Adipocyte (in vitro differentiated cells): ENCODE measurements at places on chromosomes 2 and 18.

DNA sequence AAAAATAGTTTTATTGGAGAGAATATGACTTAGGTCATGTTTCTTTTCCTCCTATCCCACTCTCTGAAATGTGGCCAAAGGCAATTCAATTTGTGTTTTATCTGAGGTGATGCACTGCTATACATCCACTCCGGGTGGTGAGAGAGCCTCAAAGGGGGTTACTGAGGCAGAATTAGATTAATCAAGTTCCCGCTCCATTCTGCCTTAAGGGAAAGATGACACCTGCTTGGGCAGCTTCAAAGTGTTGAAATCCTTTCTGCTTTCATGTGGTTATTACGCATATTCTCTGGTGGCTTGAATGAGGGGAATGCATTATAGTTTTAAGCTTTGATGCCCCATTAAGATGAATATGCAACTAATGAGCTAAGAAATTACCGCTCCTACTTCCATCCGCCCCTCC is 213.0 kb upstream of the TMEFF2 start:
- DNase-seq = no peak

DNA sequence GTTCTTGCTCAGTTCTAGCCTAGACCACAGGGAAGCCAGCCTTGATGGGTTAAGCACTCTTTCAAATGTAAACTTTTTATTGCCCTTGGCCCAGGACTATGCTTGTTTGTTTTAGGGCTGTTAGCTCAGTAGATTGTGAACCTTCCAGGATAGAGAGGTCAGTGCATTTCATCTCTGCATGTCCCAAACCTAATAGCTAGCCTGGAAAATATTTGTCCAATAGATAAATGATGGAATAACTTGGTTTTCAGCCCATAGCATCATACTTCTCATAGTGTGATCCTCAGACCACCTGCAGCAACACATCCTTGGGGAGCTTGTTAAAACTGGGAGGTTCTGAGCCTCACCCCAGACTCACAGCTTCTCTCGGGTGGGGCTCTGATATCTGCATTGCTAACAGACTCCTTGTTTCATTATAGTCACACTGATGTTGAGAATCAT is 59.8 kb downstream of the TRIB2 start:
- no peak for DNase-seq

GRCh38 chr2:68734688-68735525 is at the start of gene ARHGAP25:
Gene ARHGAP25 (plus strand): TSS chr2:68734811. CDS start chr2:68735200, 389 bp downstream.
- no peak for DNase-seq

DNA sequence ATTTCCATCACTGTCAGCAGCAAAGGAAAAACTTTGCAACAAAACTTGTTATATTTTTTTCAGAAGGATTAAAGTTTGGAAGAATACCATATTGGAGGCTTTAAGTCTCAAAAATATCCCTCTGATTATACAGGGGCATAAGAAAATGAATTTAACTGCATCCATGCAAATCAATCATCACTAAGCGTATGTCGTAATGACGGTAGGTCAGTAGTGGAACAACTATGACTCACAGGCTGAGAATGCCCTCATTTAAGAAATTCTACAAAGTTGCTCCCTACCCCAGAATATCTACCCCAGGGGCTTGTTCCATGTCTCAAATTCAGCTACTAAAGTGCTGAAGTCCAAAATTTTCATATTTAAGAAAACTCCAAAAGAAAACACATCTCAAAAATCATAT is 12.5 kb upstream of the NAB1 start:
- peak; percentile 83 for DNase-seq

DNA sequence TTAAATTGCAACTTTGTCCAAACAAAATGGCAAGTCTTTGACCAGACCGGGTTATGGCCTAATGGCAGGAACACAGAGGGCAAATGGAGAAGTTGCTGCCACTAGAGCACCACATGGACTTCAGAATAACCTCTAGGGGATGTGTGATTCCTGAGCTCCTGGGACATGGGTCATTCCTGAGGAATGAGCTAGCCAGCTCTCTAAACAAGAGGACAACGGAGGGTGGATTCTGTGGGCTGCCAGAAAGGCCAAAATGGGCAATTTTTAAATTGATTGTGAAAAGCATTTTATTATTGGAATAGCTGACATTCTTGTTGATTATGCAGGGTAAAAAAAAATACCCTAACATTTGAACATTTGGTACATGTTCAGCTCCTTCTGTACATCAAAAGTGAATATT is 109.8 kb upstream of the FZD5 start:
- DNase-seq = peak; percentile 82

GRCh38 chr18:63683152-63683551 is 19.6 kb upstream of the SERPINB11 start:
- peak; percentile 94 for DNase-seq

- DNase-seq = no peak
These were observed 30.1 kb upstream of the GTF2A1L start for GRCh38 chr2:48587560-48587959.

DNA sequence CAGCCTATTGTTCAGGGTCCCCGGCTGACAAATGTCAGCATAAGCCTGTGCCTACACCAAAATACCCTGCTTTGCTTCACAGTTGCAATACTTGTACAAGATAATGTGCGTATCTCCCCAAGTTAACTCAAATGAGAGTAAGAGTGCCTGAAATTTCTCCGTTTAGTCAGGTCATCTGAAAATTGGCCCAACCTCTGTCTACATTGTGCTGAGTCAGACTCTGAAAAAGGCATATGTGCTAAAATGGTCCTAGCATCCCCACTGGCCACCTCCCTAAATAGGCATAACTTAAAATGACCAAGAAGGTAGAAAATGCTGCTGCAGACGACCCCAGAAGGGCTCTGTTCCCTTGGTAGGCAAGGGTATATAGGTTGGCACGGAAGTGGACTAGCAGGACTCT is 1653.8 kb upstream of the DDX18 start:
- no peak for DNase-seq

- no peak for DNase-seq
These were observed 75.9 kb downstream of the TMEM18 start for GRCh38 chr2:601387-601698.

GRCh38 chr18:11561293-11561692 is 48.1 kb upstream of the SLC35G4 start:
- no peak for DNase-seq

DNA sequence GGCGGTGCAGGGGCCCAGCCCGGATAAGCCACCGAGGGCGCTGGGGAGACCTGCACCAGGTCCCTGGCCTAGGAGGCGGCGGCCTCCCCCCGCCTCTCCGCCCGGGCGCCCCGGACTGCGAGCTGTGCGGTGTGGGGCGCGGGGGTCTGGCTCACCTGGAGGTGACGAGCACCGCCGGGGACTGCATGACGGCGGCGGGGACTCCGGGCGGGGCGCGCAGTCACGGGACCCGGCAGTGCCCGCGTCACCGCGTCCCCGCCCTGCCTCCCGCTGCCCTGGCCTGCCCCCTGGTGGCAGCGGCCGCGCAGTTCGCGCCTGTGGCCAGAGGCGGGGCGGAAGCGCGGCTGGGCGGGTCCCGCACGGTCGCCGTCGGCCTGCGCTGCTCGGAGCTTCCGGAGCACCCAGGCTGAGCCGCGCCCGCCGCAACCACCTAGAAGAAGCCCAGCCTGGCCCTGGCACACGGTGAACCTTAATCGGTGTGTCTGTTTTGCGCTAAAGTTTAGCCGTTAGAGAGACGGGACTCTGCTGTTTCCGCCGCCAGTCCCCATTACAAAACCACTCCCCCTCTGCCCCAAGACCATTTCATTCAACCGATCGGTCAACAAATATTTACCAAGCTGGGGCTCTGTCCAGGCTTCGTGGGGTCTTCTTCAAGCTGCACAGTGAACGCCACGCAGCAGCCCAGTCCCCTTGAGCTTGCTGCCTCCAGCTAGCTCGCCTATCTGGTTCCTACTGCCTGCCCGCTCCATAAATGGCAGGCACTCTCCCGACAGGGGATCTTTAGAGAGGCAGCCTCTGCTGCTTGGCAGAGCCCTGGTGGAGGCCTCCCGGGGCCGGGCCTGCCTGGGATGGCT is at the start of gene HS1BP3:
Gene HS1BP3 (minus strand): TSS at position 222 of the 854 bp plus-strand sequence. CDS start 35 bp downstream, at position 187.
- peak; percentile 94 for DNase-seq

GRCh38 chr2:44237221-44237620 is 38.1 kb upstream of the SLC3A1 start:
- no peak for DNase-seq

GRCh38 chr2:188524519-188525113 is 232.9 kb downstream of the GULP1 start:
- peak; percentile 89 for DNase-seq

GRCh38 chr2:240814946-240815760 is 4.9 kb downstream of the KIF1A start:
- DNase-seq = no peak

DNA sequence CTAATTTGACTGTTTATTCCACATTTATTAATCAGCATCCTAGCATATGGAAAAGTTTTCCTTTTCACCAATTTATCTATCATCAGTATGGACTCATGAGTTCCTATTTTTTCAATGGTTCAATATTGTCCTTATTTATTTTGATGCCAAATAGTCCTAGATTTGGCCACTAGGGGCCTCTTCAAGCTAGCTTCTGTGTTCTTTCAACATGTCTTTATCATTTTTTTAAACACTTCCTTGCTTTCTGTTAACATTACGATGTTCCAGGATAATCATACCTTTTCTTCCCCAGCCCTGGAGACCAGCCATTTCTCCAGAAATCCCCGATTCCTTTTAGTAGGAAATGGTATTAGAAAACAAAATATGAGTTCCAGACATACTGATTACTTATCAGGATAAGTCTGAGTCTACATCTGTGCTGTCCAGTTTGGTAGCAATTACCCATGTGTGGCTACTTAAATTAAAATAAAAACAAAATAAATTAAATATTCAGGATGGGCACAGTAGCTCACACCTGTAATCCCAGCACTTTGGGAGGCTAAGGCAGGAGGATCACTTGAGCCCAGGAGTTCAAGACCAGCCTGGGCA is 70.6 kb downstream of the RPE start:
- DNase-seq = peak; percentile 79

DNA sequence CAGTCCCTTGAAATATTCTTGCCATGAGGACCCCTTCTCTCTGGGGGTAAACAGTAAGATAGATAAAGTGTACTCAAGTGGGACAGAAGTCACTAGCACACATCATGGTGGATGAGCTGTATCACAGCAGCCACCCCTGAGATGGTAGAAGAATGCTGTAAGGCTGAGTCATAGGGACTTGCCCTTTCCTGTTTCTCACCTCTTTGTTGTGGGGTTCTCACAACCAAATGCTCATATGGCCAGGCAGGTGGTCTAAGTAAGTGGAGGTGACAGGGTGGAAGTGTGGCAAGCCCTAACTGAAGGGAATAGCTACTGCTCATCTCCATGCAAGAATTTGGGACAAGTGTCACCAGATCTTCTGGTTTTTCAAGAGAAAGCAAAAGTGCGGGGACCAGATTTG is 202.7 kb upstream of the SLC14A2 start:
- DNase-seq = peak; percentile 2

DNA sequence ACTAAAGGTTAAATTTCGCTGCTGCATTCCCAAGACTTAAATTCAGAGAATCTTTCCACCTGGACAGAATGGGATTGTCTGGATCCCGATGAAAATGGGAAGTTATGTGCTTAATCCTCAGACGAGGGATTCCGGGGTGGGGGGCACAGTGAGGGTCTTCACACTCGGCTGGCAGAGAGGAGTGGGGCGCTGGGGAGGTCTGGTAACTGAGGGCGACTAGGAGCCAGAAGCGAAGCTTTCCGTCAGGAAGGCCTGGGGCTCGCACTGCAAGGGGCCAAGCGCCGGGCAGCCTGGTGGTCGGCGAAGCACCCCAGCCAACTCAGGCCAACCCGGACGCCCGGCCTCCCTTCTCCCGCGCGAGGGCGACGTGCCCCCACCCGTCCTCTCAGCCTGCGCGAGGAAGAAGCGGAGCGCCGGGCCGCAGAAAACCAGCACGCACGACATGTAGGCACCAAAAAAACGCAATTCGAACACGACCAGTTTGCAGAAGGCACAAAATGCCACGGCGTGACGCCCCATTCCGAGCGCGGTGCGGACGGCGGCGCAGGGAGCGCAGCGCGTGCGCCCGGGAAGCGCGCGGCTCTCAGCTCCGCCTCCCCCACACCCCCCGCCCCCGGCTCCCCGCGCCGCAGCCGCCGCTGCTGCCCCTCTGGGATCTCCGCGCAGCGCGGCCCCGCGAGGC is 188.1 kb downstream of the ZEB2 start:
- peak; percentile 84 for DNase-seq

DNA sequence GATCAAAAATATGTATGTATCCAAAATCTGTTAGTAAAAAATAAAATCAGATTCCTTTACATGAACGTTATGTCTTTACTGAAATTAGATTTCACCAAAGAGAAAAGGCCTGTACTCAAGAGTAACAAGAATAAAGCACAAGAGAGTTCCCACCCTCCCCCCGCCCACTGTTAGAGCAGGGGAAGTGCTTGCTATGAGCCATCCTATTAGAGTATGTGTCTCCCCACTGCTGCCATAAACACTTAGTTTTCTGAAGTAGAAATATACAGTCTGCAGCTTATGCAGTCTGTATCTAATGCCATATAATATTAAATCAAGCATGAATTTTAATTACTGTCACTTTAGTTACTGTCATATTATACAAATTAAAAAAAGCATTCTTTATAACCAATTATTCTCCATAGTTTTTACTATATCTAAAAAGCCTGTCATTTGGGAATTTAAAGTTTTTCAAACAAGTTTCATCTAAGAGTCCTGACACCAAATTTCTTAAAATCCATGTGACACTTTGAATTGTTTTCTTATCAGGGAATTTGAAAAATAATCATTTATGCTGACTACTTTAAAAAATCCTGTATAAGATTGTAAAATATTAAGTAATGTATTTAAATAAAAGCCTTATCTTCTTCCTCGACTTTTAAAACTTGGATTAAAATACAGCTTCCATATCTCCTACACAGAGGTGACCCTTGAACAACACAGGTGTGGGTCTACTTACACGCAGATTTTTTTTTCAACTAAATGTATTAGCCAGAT is 51.8 kb upstream of the GPR75 start:
- DNase-seq = peak; percentile 2

DNA sequence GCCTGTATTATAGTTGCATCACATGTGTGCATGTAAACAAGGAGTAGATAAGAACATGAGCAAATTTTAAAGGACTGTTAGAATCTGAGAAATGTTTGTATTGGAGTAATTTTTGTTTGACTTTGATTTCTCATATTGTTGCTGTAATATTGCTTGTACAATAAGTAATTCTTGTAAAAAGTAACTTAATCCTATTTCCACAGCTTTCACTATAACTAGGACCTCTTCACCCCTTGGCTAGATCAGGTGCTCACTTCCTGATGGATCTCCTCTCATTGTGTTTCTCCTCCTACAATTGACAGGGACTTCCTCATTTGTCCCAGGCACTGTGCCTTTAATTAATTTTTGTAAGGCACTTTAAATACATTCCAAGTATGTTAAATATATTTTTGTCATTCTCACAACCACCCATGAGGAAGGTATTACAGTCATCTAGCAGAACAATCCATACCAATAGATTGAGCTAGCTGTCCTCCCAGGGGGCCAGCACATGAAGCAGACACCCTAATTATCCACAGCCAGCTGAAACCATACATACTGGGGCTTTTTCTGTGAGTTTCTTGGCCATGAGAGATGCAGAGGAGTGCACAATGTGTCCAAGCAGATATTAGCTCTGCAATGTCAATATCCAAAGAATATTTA is 359.5 kb upstream of the ACVR2A start:
- no peak for DNase-seq
